Spinal cord (tissue), 10 donors: ENCODE measurements at places on chromosomes 5 and 9.
A peak's percentile ranks its signal among the peaks of the same experiment; 100 is the strongest.

DNA sequence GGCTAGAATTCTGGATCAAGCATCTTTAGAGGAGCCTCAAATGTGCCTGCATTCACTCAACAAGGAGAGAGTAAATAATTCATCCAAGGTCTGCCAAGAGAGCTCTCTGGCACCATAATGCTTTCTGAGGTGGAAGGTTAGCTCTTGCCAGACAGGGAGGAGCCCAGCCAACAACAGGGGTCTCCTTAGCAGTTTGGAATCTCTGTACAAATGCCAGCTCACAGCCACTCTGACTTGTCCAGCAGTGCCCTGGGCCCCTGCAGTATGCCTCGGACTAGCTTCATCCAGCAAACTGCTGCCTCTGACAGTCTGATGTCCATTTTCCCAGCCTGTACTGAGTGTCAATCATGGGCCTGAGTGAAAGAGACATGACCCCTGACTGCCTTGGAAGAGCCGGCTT lies 127.2 kb upstream of the SLC44A1 start:
- H3K36me3 ChIP-seq = no peaks in the 10 kb centered on the region
- no peaks in the 10 kb centered on the region for H3K27me3 ChIP-seq
- no peak for DNase-seq
- no peak overlapping the region for H3K4me3 ChIP-seq
- H3K27ac ChIP-seq = peak overlapping the region; percentile 57

- DNase-seq = no peak
- H3K36me3 ChIP-seq = no peaks in the 10 kb centered on the region
- H3K4me1 ChIP-seq = no peaks in the 10 kb centered on the region
- H3K27me3 ChIP-seq = no peaks in the 10 kb centered on the region
- H3K27ac ChIP-seq = no peak overlapping the region
These were observed 12.6 kb upstream of the KIAA1958 start for GRCh38 chr9:112473986-112474385.

DNA sequence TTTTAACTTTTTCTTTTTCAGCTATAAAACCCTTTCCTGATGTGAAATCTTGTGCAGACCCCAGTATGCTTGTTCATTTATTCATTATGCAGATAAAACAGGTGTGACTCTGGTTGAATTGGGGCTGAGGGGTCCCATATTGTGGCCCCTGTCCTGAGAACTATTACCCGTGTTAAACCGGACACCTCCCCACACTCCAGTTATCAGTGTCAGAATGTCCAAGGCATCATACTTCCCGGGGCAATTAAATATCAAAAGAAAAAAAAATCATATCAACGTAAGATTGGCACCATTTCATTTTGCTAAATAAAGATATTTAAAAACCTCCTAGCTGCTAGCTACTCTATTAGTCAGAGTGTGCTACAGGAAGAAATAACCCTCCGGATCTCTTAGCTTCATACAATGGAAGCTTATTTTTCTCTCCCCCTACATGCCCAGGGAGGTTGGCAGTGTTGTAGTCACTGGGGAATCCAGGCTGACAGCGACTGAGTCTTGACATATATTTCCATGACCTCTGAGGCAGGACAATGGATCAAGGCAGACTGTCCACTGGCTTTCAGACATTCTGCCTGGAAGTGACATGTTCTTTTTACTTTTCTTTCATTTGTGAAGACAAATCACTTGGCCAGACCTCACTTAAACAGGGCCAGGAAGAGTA lies 170.0 kb downstream of the SEC61B start:
- no peaks in the 10 kb centered on the region for H3K36me3 ChIP-seq
- DNase-seq = no peak
- H3K27me3 ChIP-seq = no peaks in the 10 kb centered on the region
- peaks cover 3% of the 10 kb centered on the region for H3K4me1 ChIP-seq

- no peak overlapping the region for H3K27ac ChIP-seq
- H3K36me3 ChIP-seq = no peaks in the 10 kb centered on the region
- no peaks in the 10 kb centered on the region for H3K27me3 ChIP-seq
- no peaks in the 10 kb centered on the region for H3K4me1 ChIP-seq
These were observed 115.0 kb downstream of the KIAA1958 start for GRCh38 chr9:112601636-112602035.

DNA sequence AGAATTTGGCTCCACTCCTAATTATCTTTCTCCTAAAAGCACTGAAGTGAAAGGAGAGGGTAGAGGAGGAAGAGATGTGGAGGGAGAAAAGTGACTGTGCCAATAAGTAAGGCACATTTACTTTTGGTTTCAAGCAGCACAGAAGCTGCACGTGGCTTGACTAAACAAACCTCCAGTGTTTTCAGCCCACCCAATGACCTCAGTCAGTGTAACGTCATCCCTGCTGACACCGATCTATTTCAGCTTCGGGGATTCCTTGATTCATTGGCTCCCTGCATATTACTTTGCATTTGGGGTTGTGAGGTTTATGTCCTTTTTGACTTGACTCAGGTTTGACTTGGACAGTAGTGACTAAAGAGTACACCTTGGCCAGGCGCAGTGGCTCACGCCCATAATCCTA lies 35.6 kb upstream of the NIM1K start:
- DNase-seq = no peak
- no peaks in the 10 kb centered on the region for H3K27me3 ChIP-seq
- H3K27ac ChIP-seq = no peak overlapping the region
- no peak overlapping the region for H3K4me3 ChIP-seq

GRCh38 chr9:19149230-19149629 lies 21.9 kb upstream of the PLIN2 start:
- H3K27me3 ChIP-seq = no peaks in the 10 kb centered on the region
- no peak overlapping the region for H3K4me3 ChIP-seq
- DNase-seq = no peak
- H3K4me1 ChIP-seq = peaks cover 4% of the 10 kb centered on the region
- no peaks in the 10 kb centered on the region for H3K36me3 ChIP-seq

DNA sequence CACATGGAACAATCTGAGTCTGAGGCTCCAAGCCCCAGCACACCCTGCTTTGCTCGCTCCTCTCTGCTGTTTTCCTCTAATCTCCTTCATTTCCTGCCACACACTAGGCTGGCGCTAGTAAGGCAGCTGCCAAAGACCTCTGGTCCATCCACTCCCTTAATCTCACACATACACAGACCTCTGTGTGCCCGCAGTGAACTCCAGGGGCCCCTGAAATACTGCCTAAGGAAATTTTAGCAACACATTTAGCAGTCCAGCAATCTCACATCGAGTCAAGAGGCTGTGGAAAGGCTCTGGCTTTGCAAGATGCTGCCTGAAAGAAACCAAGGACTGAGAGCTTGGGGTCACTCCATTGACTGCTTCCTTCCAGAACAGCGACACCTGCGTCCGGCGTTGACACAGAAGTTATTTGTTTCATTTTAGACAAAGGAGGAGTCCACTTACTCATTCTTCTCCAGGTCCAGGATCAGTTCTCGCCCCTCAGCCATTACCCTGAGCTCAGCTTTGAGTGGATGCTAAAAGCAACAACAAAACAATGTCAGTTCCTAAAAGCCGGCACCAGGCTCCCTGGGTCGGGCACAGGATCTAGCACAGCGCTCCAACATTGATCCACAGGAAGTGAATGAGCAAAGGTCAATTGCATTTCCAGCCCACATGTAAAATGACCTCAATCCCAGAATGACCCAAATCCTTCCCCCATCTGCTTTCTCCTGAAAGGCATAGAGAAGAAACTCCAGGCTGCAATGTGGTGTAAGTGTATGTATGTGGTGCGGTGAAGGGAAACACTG lies 11.5 kb downstream of the ADAM19 start:
- H3K4me1 ChIP-seq = peaks cover 30% of the 10 kb centered on the region
- no peak overlapping the region for H3K4me3 ChIP-seq
- H3K27me3 ChIP-seq = no peaks in the 10 kb centered on the region
- H3K27ac ChIP-seq = peak overlapping the region; percentile 11

- H3K36me3 ChIP-seq = peaks cover 35% of the 10 kb centered on the region
- no peak overlapping the region for H3K27ac ChIP-seq
- H3K4me1 ChIP-seq = peaks cover 10% of the 10 kb centered on the region
- H3K27me3 ChIP-seq = no peaks in the 10 kb centered on the region
These were observed 130.3 kb downstream of the ENTREP1 start for GRCh38 chr9:69455311-69455710.

DNA sequence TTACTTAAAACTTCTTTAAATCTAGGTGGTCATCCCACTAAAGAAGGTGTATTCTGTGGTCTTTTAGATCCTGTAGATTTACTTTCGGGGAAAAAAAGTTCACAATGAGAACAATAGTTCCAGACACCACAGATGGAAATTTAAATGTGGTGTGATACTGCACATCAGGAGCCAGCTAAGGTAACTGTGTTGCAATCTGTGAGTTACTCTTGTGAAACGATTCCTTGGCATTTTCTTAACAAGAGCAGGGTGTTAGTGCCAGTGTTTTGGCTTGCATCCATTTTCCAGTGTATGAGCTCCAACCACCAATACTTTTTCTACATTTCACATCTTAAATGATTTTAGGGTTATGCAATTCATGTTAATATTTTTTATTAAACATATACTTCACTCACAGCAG lies 674.5 kb downstream of the CETN3 start:
- no peaks in the 10 kb centered on the region for H3K36me3 ChIP-seq
- no peak overlapping the region for H3K27ac ChIP-seq
- H3K4me1 ChIP-seq = no peaks in the 10 kb centered on the region
- no peak overlapping the region for H3K4me3 ChIP-seq

- H3K27ac ChIP-seq = no peak overlapping the region
- no peak for DNase-seq
- H3K27me3 ChIP-seq = no peaks in the 10 kb centered on the region
- no peak overlapping the region for H3K4me3 ChIP-seq
- H3K4me1 ChIP-seq = peaks cover 2% of the 10 kb centered on the region
These were observed 53.5 kb downstream of the PPP2R2B start for GRCh38 chr5:146825033-146825432.

DNA sequence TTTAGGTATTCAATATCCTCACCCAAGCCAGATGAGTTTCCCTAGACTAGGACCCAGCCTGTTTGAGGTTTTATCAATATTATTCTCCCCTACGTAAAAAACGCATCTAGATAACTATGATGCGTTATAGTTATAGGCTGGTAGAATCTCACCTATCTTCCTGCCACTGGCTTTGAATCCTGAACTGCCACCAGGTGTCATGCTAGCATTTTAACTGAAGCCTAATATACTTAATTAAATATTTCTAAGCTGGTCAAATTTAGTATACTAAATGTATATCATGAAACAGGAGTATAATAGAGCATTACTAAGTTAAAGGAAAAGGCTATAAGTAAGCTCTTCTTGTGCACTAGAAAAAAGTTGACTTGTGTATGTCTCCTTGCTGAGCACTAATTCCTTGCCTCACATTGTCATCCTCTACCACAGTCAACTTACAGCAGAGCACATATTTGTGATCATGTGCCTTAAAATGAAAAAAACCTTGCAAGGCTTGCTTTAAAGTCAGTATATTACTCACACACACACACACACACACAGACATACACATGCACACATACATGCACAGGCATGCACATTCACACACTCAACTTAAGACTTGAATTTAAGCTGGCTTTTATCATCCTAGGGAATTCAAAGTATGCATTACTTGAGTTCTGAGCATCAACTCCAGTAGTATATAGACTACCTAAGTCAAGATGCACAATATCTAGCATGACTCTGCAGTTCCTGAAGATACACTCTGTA lies 303.4 kb downstream of the ADGRV1 start:
- no peaks in the 10 kb centered on the region for H3K4me1 ChIP-seq
- H3K36me3 ChIP-seq = no peaks in the 10 kb centered on the region
- no peaks in the 10 kb centered on the region for H3K27me3 ChIP-seq
- no peak for DNase-seq
- H3K27ac ChIP-seq = no peak overlapping the region
- H3K4me3 ChIP-seq = no peak overlapping the region

DNA sequence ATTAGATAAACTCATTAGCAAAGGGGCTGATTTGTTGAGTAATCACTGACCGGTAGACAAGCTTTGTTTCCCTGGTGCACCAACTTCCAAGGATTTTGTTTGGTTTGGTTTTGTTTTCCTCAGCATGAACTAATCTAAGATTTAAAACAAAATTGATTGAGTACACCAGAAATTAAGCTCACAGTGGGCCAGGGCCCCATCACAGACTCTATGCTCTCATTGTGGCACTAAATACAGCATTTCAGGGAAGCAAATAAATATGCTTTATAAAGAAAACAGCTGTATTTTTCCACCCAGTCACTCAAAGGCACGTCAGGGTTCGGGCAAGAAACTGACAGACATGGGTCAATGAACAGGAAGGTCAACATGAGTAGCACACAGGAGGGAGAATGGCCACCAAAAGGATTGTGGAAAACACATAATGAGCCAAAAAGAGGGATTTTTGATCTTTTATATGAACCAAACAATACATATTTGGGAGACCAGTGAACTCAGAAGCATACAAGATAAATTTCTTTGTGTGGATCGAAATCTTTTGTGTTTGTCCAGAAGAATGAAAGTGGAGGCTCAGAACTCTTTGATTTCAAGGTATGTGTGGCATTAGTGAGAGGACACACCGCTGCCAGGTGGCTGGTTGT lies 8.8 kb downstream of the CFAP77 start:
- no peaks in the 10 kb centered on the region for H3K36me3 ChIP-seq
- no peak overlapping the region for H3K27ac ChIP-seq
- peaks cover 46% of the 10 kb centered on the region for H3K27me3 ChIP-seq
- H3K4me3 ChIP-seq = no peak overlapping the region
- H3K4me1 ChIP-seq = no peaks in the 10 kb centered on the region
- no peak for DNase-seq

GRCh38 chr9:96460470-96460869 lies 10.5 kb downstream of the HABP4 start:
- peaks cover 18% of the 10 kb centered on the region for H3K36me3 ChIP-seq
- H3K27ac ChIP-seq = no peak overlapping the region
- no peaks in the 10 kb centered on the region for H3K27me3 ChIP-seq
- no peak for DNase-seq

GRCh38 chr9:131677049-131677443 lies 62.8 kb downstream of the RAPGEF1 start:
- H3K4me1 ChIP-seq = peaks cover 40% of the 10 kb centered on the region
- H3K27ac ChIP-seq = peak overlapping the region; percentile 26
- peaks cover 3% of the 10 kb centered on the region for H3K36me3 ChIP-seq
- H3K27me3 ChIP-seq = no peaks in the 10 kb centered on the region

GRCh38 chr9:107696302-107696701 lies 206.7 kb upstream of the KLF4 start:
- no peak overlapping the region for H3K4me3 ChIP-seq
- no peak overlapping the region for H3K27ac ChIP-seq
- H3K36me3 ChIP-seq = no peaks in the 10 kb centered on the region
- H3K4me1 ChIP-seq = no peaks in the 10 kb centered on the region
- H3K27me3 ChIP-seq = no peaks in the 10 kb centered on the region

DNA sequence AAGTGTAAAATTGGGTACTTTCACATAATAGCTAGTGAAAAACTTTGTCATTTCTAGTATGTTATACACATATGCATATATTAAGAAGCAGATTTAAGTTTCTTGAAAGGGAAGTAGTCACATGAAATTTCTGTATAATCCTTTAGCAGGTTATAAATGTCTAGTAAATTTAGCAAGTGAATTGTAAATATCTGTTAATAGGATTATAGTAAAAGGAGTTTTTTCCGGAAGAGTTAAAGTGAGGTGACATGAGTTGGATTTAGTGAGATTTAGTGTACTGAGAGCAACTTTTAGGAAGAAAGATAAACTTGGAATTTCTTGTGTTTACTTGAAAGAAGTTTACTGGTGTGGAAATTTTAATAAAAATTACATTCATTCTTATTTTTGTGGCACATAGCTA lies 38.4 kb downstream of the SPIN1 start:
- DNase-seq = no peak
- no peak overlapping the region for H3K27ac ChIP-seq
- H3K4me3 ChIP-seq = no peak overlapping the region
- peaks cover 5% of the 10 kb centered on the region for H3K4me1 ChIP-seq

- no peak for DNase-seq
- no peak overlapping the region for H3K4me3 ChIP-seq
- H3K27ac ChIP-seq = no peak overlapping the region
- H3K4me1 ChIP-seq = peaks cover 61% of the 10 kb centered on the region
These were observed 5.9 kb downstream of the TRIO start for GRCh38 chr5:14148890-14149671.
